ENCODE measurements at places on chromosomes 16 and 17. TPM values are rescaled to one million over a fixed set of nuclear protein-coding genes. Genes with fewer than 3 reads are reported as not detected.

SCGB1C2 gene
- not detected for total RNA-seq

GNAO1 gene
- total RNA-seq: 5.4 TPM

C17orf78 gene
- total RNA-seq: not detected

PARD6A gene
- total RNA-seq: 11.2 TPM

ESRP2 gene
- total RNA-seq: not detected

ADGRG1 gene
- 5.0 TPM for total RNA-seq

CMTM1 gene
- total RNA-seq: 23.3 TPM

ZNF500 gene
- 38.9 TPM for total RNA-seq

TBC1D3L gene
- 39.1 TPM for total RNA-seq

SLX4 gene
- 9.5 TPM for total RNA-seq

CLEC3A gene
- total RNA-seq: not detected

EXOC7 gene
- 165 TPM for total RNA-seq

OTOA gene
- 0.11 TPM for total RNA-seq

SMURF2 gene
- 35.7 TPM for total RNA-seq

EPX gene
- not detected for total RNA-seq

SLC13A2 gene
- not detected for total RNA-seq

TPSD1 gene
- total RNA-seq: not detected

SREBF1 gene
- total RNA-seq: 281 TPM

ZSCAN10 gene
- total RNA-seq: 0.22 TPM

ZPBP2 gene
- total RNA-seq: 0.51 TPM

CDH11 gene
- not detected for total RNA-seq

TSR3 gene
- 52.2 TPM for total RNA-seq

HS3ST3A1 gene
- not detected for total RNA-seq

PRKCB gene
- 72.9 TPM for total RNA-seq

ODF4 gene
- total RNA-seq: not detected

CBX2 gene
- 0.27 TPM for total RNA-seq

HBA2 gene
- not detected for total RNA-seq

SEZ6 gene
- not detected for total RNA-seq

PIK3R5 gene
- 231 TPM for total RNA-seq

SRSF1 gene
- total RNA-seq: 249 TPM

CENPT gene
- 100 TPM for total RNA-seq

GNGT2 gene
- 5.1 TPM for total RNA-seq

HNF1B gene
- total RNA-seq: not detected

CCL2 gene
- total RNA-seq: not detected

Measured in naive thymus-derived CD4-positive, alpha-beta T cell (primary cell).